Activated T-cell treated with anti-CD3 and anti-CD28 coated beads, Interleukin-2, amount 50 U/mL, for 72 hours (primary cell): ENCODE measurements at places on chromosomes 4 and X. TPM values are rescaled to one million over a fixed set of nuclear protein-coding genes. Genes with fewer than 3 reads are reported as not detected.

GRCh38 chr4:179803857-179804256, 2361.6 kb upstream of the AGA start:
- DNase-seq, result no peak

GRCh38 chrX:139844884-139845283, 88.0 kb downstream of the ATP11C start:
- DNase-seq, result no peak

Gene ETDA
- total RNA-seq, result not detected

Gene EDA2R
- total RNA-seq, result 9.5 TPM

Gene KLF8
- total RNA-seq, result 6.3 TPM

GRCh38 chr4:11151500-11151899, 277.2 kb downstream of the HS3ST1 start:
- no peak for DNase-seq

GRCh38 chr4:56787380-56787779, 34.1 kb downstream of the SPINK2 start:
- DNase-seq, result no peak

Gene PWWP3B
- total RNA-seq, result not detected

Gene MEPE
- not detected for total RNA-seq

DNA sequence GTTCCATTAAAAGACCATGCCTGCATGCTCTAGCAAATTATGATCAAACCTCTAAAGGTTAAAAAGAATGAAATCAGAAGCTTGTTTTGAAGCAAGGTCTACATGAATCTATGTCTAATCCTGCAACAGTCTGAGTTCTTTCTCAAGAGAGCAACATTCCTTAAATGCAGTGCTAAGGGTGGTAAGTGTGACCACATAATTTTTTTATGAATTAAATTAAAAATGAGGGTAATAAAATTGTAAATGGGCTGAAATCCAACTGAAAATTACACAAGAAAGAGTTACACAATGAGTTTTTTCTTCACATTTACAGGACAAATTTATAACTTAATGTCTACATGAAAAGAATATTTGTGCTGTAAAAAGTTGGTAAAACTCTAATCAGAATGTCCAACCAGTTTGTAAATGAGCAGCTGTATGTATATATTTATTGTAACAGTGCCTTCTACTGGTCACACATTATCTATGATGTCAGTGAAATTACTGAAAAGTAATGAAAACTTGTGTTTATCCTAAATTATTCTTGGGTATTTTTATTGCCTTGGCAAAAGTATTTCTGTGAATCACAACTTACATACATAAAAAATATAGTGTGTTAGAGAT, 336.3 kb upstream of the PITX2 start:
- no peak for DNase-seq

Gene MXRA5
- not detected for total RNA-seq

GRCh38 chr4:182320580-182320979, 77.4 kb downstream of the TENM3 start:
- DNase-seq, result no peak

- no peak for DNase-seq
These were observed 580.0 kb upstream of the INTU start for GRCh38 chr4:127052742-127053141.

GRCh38 chrX:20753076-20753475, 486.4 kb upstream of the RPS6KA3 start:
- DNase-seq, result no peak
